Activated CD4-positive, CD25-positive, alpha-beta regulatory T cell treated with anti-CD3 and anti-CD28 coated beads, Interleukin-2, amount 50 U/mL, for 72 hours (primary cell): ENCODE measurements at places on chromosomes 6 and 20.
A peak's percentile ranks its signal among the peaks of the same experiment; 100 is the strongest.

- DNase-seq = no peak
Observed at GRCh38 chr6:36375644-36376155, 11.8 kb downstream of the ETV7 start.

GRCh38 chr6:658244-658643 is 1.3 kb upstream of the HUS1B start:
- DNase-seq = no peak

DNA sequence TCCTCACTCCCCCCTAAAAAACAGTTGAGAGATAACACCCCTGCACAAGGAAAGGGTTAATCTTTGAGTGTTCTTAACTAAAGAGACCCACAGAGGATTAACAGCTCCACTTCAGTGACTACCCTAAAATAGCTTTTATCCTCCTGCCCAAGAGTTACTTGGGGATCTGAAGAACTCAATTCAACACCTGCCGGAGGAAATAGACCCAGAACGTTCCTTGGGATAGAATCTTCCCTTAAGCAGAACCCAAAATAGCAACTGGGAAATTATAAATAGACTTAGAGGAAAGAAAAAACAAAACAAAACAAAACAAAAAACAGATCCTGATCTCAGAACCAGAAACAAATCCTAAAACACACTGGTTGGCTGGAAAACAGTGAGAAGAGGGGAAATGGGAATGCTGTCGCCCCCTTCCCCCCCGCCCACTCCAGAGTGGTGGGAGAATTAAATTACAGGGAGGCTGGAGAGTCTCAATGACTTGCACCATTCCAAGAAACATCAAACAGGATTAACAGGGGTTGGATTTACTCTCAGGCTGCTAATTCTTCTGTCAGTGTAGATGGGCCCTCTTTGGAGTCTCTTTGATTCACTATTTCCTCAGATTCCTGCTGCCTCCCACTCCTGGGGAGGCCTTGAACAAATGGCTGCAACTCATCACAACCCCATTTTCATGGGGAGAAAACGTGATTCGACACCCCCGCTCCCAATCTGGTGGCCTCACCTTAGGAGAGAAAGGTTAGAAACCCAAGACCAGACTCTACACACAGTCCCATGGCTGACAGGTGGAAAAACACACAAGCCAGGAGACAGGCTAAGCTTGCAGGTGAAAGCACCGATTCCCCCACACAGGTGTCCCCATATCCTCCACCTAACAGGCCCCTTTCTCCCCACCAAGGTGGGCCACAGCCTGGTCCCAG is 1.4 kb downstream of the PLAGL2 start:
- no peak for DNase-seq

GRCh38 chr20:62598761-62599194 is 43.5 kb upstream of the SLCO4A1 start:
- no peak for DNase-seq

DNA sequence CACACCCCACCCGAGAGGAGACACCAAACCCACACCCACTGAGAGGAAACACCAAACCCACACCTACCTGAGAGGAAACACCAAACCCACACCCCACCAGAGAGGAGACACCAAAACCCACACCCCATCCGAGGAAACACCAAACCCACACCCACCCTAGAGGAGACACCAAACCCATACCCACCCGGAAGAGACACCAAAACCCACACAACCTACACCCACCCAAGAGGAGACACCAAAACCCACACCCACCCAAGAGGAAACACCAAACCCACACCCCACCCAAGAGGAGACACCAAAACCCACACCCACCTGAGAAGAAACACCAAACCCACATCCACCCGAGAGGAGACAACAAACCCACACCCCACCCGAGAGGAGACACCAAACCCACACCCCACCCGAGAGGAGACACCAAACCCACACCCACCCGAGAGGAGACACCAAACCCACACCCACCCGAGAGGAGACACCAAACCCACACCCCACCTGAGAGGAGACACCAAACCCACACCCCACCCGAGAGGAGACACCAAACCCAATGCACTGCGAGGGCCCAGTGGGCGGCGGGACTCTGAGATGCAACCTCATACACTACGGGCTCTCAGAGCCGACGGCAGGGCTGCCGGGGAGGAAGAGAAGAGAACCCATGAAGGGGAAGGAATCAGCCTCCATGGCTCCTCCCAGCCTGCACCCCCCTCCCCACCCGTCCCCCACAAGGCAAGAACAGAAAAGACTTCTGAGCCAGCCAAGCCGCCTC is 83.3 kb downstream of the TAF4 start:
- DNase-seq = no peak

DNA sequence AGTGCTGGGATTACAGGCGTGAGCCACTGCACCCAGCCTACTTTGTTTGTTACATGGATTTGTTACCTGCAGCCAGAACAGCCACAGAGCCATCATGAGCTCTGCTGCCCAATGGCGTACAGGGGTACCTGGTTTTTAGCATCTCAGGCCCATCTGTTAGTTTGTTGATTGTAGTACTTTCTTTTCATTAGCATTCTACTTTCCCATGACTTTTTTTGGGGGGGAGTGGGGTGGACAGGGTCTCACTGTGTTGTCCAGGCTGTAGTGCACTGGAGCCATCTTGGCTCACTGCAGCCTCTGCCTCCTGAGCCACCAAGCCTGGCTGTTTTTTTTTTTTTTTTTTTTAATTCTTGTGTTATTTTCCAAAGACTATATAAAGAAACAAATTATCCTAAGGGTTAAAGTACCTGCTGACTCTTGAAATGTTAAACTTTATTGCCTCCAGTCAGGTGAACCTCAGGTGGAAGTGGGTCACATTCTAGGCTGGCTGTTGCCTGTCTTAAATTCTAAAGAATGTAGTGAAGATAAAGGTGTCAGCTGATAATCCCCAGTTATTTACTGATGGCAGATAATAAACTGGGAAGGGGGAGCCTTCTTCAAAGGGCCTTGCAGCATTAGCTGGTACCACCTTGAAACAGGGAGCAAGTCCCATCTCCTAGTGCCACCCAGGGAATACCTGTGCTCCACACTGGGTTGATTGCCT is 15.2 kb downstream of the NEU1 start:
- no peak for DNase-seq

- no peak for DNase-seq
Observed at GRCh38 chr20:44167736-44168135, 19.3 kb downstream of the JPH2 start.

GRCh38 chr20:57932227-57932864 is 222.5 kb upstream of the PMEPA1 start:
- no peak for DNase-seq

GRCh38 chr20:10519361-10520046 is 84.4 kb downstream of the SLX4IP start:
- no peak for DNase-seq

- no peak for DNase-seq
Observed at GRCh38 chr20:6837730-6838129, 70.2 kb downstream of the BMP2 start.

- DNase-seq = peak; percentile 77
Observed at GRCh38 chr6:26216359-26216885, 129.2 kb downstream of the HFE start.

DNA sequence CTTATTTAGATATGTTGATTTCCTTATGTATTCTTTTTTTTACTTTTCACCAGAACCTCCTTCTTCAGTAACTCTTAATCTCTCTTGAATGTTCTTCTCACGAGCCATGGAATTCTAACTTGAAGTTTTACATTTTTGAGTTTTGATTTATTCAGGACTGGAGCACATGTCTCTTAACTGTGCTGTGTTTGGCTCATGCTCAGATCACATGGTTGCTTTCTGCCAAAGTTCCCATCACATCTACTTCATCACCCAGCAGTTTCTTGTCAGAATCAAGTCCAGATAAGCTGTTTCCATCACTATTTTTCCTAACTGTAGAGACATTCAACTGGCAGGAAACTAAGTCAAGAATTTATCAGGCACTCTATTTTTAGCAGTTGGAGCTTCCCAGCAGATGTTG is 31.7 kb downstream of the SLC35A1 start:
- no peak for DNase-seq

DNA sequence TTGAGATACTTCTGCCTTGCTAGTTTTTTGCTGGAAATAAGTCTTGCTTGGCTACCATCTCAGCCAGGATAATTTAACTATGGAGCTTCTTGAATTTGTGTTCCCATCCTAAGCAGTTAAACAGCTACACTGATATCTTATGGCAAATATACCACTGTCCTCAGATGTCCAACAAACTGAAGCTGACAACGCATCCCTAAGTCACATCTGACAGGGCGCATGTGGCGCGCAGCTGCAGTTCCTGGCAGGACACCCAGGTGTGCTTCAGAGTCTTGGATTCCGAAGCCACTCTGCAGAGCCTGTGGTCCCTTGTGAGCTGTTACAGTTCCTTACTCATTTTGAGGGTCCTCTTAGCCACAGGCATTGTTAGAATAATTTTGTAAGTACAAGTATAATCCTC is 127.9 kb downstream of the WDR27 start:
- DNase-seq = no peak

DNA sequence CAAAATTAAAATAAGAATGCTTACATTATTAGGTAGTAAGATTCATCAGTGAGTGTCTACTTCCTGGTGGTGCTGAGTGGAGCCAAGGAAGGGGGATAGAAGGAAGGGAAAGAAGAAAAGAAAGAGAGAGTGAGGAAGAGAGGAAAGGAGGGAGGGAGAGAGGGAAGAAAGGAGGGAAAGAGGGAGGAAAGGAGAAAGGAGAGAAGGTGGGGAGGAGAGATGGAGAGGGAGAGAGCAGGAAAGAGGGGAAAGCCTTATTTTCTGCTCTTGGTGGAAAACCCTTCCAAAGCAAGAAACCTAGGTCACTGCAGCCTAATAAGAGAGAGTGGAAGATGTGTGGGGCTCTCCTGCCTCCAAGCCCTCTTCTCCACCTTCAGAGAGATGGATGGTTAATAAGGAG is 90.2 kb upstream of the EEF1E1 start:
- no peak for DNase-seq

GRCh38 chr20:5746064-5746463 is 4.1 kb upstream of the SHLD1 start:
- DNase-seq = no peak

- DNase-seq = no peak
Observed at GRCh38 chr20:23520185-23520584, 29.3 kb downstream of the CST8 start.

GRCh38 chr20:12824328-12825225 is 184.2 kb upstream of the SPTLC3 start:
- DNase-seq = no peak

DNA sequence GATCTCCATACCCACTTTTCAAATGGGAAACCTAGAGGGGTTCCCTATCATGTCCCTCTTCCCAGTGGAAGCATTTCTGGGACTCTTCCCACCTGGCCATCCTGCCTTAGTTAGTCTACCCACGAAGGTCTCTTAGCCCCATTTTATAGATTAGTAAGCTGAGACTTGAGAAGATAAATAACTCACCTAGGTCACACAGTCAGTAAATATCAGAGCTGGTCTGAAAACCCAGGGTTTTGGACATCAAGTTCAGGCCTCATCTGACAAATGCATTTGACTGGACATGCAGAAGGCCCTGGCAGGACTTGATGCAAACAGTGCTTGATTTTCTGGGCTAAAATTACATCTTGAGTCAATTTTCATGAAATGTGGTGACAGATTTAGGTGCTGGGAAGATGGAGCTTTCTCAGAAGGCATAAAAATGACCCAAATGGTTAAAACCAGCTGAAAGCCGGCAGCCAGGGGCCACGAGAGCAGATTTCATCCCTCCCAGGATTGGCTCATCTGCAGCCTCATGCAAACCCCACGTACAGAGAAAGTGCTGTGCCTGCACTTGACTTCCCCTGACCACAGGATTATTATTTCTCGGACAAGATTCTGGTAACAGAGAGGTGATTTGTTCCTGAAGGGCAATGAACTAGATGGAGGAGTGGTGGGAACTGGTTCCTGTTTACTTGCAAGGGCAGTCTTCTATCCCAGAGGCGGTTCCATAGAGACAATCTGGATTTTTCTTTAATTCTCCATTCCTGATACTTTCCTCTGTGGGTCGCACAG is 23.1 kb downstream of the CPNE5 start:
- DNase-seq = no peak

- DNase-seq = no peak
Observed at GRCh38 chr6:3871515-3871914, 22.3 kb downstream of the FAM50B start.

- DNase-seq = no peak
Observed at GRCh38 chr6:21722510-21722909, 129.0 kb downstream of the SOX4 start.

DNA sequence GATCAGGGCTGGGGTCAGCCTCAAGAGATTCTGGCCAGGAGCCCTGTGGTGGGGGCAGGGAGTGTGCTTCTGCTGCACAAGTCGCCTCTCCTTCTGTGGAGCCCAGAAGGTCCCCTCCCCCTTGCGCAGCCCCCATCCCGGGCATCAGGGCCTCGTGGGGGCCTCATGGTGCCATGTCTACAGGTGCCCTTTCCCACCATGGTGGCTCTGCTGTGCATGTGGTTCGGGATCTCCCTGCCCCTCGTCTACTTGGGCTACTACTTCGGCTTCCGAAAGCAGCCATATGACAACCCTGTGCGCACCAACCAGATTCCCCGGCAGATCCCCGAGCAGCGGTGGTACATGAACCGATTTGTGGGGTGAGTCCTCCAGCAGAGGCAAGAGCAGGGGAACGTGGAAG is 48.1 kb downstream of the TM9SF4 start:
- no peak for DNase-seq

DNA sequence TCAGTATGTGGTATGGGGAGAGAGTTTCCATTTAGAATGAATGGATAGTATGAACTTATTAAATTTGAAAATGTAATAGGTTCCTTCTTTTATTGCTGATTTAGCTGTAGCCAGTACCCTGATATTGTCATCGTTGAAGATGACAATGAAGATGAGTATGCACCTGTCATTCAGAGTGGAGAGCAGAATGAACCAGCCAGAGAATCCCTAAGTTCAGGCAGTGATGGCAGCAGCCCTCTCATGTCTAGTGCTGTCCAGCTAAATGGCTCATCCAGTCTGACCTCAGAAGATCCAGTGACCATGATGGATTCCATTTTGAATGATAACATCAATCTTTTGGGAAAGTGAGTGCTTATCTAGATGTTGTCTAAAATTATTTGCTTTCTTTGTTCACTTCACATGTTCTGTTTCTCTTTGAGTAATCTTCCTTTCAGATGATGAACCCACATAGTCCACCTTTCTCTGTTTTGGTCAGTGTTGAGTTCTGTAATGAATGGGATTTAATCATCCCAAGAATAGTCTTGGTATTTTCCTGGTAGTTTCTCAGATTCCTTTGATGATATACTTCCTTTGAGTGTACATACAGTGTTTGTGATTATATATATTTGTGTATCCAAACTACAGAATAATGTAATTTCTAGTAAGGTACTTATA is 23.3 kb downstream of the HSF2 start:
- DNase-seq = no peak
